Neural progenitor cell (in vitro differentiated cells): ENCODE measurements at places on chromosomes 6 and 20.
A peak's percentile ranks its signal among the peaks of the same experiment; 100 is the strongest.

- peak; percentile 51 for DNase-seq
Observed at GRCh38 chr6:14406614-14407331, 289.2 kb downstream of the CD83 start.

DNA sequence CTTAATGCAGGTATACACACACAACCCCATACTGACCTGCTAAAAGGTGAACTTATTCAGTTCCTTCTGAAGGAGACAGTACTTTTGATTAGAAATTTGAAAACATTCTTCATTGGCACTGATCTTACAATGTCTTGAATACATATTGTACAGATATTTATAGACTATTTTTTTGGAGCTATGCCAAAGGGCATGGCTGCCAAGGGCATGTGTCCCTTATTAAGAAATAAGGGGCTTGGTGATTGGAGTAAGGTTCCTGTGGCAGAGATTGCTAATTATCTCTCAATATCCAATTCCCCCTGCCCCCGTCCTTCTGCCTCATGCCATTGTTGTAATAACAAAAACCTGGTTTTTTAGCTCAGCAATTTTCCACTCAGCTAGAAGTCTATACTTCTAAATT is 355.9 kb downstream of the FARS2 start:
- no peak for DNase-seq

DNA sequence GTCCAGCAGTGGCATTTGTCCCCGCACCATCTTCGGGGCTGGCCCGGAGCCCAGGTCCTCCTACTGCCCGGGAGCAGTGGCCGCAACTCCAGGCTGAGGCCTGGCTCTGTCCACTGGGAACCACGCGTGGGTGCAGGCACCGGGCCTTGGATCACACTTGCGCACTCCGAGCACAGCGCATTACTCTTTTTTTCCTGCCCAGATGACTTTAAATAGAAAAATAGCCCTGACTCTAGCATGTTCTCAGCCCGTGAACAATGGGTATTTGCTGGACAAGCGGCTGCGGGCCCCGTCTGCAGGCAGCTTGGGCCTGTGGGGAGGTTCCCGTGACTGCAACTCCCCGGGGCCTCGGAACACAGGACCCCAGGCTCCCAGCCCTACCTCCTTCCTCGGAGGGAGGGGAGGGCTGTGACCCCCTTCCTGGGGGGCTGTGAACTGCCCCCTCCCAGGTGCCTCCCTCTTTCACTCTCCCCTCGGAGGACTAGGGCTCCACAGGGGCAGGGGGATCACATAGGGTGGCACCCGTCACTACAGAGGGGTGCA is 162.2 kb downstream of the TBXT start:
- peak; percentile 55 for DNase-seq

DNA sequence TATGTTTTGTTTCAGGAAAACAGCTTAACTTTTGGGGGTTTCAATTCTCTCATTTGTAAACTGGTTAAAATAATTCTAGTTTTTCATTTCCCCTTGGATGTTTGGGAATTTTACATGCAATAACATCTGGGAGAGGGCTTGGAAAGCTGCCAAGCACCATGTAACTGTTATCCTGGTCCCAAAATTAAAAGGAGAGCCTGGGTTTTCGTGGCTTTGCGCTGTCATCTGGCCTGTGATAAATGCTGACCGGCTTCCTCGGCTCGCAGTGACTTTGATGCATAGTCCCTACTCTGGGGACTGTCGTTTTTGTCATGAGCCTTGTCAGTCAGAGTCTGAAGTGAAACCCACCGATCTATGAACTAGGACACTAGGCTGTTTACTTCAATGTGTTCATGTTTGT is 12.2 kb downstream of the SLC35F1 start:
- peak; percentile 40 for DNase-seq

- no peak for DNase-seq
Observed at GRCh38 chr20:6707321-6707831, 60.1 kb upstream of the BMP2 start.

DNA sequence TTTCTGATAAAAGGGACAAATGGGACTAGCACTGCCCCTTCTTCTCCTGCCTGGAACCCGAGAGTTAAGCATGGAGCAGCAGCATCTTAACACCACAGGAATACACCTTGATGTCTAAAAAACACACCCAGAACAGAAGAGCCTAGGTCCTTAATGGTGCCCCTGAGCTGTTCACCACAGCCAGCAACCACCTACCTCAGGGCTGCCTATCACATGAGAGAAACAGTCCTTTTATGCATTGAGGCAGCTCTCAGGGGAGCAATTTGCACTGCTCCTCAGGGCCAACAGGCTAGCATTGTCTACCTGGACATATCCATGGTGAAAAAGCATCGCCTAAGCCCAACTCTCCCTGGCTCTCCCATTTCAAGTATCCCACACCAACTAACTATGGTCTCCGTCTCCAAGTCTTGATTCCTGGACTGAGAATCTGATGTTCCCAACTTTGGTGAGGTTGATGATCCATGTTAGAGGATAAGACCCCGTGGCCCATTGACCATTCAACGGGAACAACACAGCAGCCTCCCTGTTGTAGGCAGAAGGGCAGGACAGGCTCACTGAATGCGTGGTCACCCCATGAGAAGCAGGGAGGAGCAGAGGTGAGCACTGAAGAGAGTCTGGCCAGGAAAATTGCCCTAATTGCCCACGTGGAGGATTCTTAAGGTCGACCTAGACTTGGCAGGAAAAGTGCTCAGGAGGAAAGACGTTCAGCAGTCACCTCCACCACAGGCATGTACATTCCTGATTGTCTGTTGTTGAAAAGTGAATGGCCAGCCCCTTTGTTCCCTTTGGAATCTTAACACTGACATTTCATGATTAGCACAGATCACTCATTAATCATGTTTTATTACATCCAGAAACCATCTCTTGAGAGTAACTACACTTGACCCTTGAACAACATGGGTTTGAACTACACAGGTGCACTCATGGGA is 4.2 kb upstream of the APMAP start:
- no peak for DNase-seq

DNA sequence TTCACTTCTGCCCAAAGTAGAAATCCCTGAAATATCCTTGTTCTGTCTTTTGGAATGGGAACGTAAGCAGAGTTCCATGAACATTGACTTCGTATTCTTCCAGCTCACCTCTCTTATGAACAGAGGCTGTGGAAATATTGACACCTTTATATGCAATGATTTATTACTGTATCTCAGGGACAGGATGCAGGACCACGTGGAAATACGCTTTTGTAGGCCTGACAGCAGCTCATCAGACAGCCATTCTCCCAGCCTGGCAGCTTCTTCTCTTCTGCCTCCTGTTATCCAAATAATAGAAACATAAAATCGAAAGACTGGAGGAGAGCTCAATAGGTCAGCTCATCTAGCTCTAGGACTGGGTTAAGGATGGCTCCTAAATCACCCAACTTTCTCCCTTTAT is 106.2 kb upstream of the DTNBP1 start:
- DNase-seq = no peak

- no peak for DNase-seq
Observed at GRCh38 chr20:53929974-53930650, 140.3 kb downstream of the BCAS1 start.

- DNase-seq = no peak
Observed at GRCh38 chr6:100565439-100566104, 100.9 kb upstream of the SIM1 start.

DNA sequence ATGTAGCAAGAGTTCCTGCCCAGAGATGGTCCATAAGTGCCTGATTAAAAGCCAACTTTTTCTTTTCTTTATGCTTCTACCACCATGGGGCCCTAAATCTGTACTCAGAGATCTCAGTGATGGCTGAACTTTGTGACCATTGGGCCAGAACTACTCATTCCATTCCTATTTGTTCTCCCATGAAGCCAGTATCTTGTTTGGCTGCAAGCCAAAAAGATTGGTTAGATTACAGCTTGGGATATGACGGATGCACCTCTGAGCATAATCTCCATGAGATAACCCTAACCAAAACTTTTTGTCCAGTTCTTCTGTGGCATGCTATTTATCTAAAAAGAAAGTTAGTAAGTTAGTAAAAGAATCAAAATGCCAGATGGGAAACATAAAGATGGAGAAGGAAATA is 72.2 kb downstream of the PLCB4 start:
- no peak for DNase-seq

DNA sequence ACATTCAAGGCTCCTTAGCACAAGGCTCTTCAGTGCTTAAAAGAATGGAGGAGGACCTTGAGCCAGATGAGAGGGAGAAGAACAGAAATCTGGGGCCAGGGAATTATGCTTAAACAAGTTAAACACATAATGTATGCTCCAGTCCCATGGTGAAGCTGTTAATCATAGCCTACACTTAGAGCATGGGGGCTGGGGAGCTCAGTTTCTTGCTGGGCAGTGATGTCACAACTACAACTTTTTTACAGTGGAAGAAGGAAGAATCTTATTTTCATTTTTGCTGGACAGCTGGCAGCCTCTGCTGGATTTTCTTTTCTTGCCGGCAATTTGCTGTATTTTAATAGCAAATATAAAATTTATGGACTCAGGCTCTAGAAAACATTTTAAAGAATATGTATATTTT is 432.5 kb downstream of the CD109 start:
- DNase-seq = no peak

DNA sequence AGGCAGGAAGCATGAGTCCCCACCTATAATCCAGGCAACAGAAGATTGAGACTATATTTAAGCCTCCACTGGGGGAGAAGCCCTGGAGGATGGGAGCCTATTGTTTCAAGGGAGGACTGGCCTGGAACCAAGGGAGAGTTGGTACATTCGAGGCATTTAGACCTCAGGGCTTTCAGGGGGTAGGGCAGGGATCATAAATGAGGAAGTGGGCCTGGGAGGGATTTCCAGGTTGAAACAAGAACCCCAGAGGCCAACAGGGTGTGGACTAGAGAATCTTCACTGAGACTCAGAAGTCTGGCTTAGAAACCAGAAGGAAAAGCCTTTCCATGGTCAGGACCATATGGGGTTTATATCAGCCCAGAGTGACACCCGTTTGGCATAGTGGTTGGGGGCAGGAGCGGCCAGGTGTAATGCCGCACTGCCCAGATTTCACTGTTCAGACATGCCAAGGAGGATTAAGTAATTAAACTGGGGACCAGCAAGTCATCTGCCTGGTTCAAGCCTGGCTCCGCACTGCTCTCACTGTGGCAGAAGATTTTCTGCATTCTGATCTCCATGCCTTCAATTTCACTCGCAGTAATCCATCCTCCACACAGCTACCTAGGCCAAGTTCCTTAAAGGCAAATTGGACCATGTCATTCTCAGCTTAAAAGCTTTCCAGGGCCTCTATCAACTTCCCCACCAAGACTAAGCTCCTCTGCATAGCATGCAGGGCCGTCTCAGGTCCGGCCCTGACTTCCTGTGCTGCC is 17.8 kb downstream of the LRFN2 start:
- no peak for DNase-seq

GRCh38 chr6:26008470-26008869 is 45.9 kb downstream of the TRIM38 start:
- DNase-seq = no peak

DNA sequence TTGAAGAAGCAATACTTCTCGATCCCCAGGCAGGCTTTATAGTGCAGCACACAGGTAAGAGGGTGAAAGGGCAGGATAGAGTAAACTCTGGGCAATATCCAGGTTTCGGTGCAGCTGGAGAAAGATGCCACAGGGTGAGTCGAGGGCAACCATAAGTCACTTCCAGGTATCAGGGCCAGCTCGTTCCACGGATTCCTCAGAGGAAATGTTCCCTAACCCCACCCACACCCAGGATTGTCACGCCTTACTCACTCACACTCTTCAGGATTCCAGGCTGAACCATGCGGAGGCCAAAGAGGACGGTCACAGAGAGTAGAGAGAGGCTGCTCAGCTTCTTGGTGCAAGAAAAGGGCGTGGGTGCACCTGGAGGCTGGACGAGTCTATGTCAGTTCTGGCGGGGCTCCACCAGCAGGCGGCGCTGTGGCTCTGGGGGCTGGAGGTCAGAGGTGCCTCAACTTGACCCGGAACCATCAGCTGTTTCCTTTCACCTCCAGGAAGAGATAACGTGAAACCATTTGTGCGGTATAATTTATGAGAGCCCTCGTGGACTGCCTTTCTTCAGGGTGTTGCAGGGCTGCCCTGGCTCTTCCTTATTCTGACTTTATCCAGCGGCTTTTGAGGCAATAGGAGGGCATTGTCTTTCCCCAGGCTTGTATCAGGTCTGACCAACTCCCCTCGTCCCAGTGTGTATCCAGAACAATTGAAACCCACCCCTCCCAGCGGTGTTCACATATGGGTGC is 14.5 kb upstream of the WFDC12 start:
- DNase-seq = peak; percentile 74

DNA sequence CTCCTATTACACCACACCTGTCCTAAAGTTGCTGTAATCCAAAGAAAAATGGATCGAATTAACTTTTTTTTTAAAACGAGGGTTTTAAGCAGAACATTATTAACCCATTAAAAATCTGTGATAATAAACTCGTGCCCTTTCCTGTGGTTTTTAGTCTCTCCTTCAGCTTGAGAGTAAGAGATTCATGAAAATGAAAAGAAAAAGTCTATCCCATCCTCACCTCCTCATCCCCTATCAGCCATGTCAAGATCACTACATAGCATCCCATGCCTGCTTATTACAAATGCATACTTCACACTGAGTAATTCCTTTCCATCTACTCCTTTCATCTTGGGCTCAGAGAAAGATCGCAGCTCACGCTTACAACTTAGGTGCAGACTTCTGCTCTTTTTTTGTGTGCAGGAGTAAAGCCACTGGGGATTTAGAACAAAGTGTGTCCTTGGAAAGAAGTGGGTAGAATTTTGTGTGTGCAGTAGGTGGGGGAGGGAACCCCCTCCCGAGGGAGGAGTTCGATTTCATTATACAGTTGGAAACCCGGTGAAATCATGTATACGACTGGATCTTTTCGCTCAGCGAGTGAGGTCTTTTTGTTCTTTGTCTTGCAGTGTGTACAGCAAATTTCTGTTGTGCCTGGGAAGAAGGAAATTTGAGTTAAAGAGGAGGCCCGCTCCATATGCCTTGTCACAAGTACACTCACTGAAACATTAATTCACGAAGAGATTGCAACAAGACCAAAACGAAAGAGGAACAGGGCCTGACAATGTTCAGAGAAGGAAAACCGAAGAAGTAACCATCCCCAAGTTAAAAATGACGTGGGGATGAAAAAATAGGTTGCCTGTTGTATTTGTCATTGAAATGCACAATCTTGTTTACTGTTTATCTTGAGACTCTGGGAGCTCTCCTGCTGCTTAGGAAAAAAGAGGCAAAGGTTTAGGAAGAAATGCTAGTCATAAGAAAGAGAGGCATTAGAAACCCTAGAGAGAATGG is 146.5 kb upstream of the ZNF217 start:
- DNase-seq = no peak

DNA sequence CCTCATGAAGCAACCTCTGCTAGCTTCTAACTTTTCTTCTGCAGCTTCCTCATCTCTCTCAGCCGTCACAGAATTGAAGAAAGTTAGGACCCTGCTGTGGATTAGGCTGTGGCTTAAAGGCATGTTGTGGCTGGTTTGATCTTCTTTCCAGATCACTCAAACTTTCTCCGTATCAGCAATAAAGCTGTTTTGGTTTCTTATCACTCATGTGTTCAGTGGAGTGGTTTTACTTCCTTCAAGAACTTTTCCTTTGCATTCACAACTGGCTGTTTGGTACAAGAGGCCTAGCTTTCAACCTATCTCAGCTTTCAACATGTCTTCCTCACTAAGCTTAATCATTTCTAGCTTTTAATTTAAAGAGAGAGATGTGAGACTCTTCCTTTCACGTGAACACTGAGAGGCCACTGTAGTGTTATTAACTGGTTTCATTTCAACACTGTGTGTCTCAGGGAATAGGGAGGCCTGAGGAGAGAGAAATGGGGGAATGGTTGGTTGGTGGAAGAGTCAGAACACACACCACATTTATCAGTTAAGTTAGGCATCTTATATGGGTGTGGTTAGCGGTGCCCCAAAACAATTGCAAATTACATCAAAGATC is 17.2 kb downstream of the ZSCAN23 start:
- no peak for DNase-seq

GRCh38 chr20:646107-646867 is 6.7 kb downstream of the SRXN1 start:
- no peak for DNase-seq
